NCI-H1105 treated with DMSO at 0.1 percent for 48 hours (cell line): ENCODE measurements at places on chromosomes 13 and 19.
A peak's percentile ranks its signal among the peaks of the same experiment; 100 is the strongest.

- no peak for DNase-seq
Measured at GRCh38 chr19:45235485-45235884, 9.7 kb downstream of the EXOC3L2 start.

GRCh38 chr13:35953537-35954206 is 177.5 kb downstream of the DCLK1 start:
- peak; percentile 96 for DNase-seq

DNA sequence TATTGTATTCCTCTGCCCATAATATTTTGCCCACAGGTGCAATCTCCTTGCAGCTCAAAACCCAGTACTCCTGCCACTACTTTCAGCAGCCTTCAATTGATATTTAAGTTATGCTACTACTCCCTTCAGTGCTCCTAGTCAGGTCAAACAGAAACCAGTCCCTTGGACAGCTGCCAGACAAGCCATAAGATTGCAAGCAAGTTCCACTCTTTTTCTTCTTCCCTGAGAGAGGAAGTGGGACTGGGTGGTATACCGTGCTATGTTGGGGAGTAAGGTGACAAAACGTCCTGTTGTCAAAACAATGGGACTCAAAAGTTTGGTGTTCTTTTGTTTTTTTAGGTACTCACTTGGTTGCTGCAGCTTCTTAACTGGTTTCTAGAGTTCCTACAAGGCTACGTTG is 63.1 kb upstream of the FRY start:
- no peak for DNase-seq

- no peak for DNase-seq
Measured at GRCh38 chr13:45320876-45321629, 19.9 kb downstream of the TPT1 start.

- DNase-seq, result no peak
Measured at GRCh38 chr13:104321756-104322155, 1255.5 kb upstream of the SLC10A2 start.

DNA sequence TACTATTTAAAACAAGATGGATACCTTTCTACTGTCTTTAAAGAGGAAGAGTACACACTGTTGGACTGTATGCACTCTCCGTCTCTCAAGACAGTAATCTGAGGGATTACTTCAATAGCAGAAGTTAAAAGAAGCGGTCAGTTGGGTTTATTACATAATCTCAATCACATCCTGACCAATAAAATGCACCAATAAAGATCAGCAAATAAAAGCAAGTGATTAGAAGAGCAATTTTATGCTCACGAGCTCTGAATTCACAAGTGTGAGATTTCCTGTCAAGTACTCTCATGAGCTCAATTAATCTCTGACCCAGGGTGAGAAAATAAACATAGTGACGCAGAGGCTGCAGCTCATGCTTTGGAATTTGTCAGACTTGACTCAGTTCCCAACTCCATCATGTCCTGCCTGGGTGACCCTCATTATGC is 12.2 kb downstream of the ABCC4 start:
- DNase-seq, result no peak

- no peak for DNase-seq
Measured at GRCh38 chr13:95241321-95241720, 59.9 kb downstream of the ABCC4 start.

DNA sequence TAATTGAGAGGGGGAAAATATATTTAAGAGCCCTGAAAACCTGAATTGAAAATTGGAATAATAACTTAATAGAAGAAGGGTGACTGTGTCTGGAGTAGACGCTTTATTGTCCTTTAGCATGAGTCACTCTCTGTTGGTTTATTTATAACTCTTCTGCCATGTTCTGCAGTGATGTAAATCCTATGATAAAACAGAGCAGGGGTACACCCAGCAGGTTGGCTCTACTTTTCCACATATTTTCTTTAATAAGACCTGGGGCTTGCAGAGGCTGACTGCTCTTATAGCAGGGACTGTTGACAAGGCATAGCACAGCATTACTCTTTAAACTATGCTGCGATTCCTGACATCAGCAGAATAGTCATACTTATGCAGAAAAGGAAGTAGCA is 389.9 kb upstream of the PCDH9 start:
- no peak for DNase-seq

- DNase-seq, result no peak
Measured at GRCh38 chr19:32018014-32018413, 327.4 kb upstream of the ZNF507 start.

GRCh38 chr13:41668130-41668757 is 210.9 kb downstream of the RGCC start:
- peak; percentile 84 for DNase-seq

DNA sequence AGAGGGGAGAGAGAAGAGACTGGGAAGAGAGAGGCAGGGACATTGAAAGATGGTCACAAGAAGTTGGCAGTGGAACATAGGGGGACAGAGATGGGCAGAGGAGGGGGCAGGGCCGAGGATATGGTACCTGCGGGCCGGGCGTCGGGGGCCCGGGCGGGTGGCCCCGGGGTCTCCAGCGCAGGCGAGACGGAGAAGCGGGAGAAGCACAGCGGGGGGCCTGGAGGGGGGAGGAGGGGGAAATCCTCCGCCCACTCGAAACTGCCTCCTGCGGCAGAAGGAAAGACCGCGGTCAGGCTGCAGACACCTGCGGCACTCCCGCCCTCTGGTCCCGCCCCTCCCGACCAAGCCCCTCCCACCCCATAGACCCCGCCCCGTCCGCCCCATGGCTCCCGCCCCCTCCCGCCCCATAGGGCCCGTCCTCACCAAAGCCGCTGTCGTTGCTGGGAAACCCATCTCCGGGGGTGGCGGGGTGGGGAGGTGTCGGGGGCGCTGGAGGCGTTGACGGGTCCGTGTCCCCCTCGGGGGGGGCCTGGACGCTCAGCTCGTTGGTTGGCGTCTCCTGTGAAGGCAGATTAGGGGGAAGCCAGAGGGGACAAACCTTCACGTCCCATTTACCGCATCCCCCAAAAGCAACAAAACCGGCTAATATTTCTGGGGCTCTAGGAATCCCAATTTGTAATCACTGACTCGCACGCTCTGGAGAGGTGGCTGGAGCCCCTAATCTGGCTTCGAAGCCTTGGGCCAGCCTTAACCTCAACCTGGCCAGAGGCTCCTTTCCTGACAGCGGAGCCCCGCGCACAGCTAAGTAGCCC is 20.4 kb downstream of the LMTK3 start:
- DNase-seq, result peak; percentile 55

DNA sequence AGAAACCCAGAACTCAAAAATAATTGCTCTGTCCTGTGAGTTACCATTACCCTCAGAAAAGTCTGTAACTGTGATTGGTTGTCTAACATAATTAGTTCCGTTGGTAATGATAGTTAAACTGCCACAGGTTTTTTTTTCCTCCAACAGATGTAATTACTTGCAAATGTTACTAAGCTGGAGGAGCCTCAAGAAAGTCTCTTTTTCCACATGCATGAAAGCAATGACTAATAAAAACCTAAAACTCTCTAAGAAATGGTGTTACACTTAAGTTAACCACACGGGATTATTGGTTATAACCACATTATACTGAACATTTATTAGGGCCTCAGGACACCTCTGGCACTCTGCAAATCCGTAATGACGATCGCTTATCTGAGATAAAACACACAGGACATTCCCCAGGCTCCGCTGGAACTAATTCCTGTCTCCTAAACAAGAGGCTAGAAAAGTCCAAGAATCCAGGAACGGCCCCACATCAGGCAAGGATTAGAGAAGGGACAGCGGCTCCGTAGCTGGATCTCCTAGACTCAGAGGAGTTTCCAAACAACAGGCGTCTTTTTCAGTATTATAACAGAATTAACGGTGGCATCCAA is 753 bp downstream of the ZNF235 start:
- DNase-seq, result peak; percentile 2

- no peak for DNase-seq
Measured at GRCh38 chr13:91295712-91296410, 51.6 kb upstream of the MIR17HG start.

- DNase-seq, result no peak
Measured at GRCh38 chr19:38759590-38760003, 13.7 kb downstream of the LGALS7 start.

GRCh38 chr13:80877209-80877943 is 536.5 kb upstream of the SPRY2 start:
- no peak for DNase-seq

GRCh38 chr13:106274551-106275203 is 260.8 kb downstream of the EFNB2 start:
- DNase-seq, result no peak

GRCh38 chr19:19749117-19749907 is 16.4 kb upstream of the ZNF14 start:
- DNase-seq, result no peak

- DNase-seq, result no peak
Measured at GRCh38 chr19:4550479-4551050, 8.9 kb downstream of the SEMA6B start.

DNA sequence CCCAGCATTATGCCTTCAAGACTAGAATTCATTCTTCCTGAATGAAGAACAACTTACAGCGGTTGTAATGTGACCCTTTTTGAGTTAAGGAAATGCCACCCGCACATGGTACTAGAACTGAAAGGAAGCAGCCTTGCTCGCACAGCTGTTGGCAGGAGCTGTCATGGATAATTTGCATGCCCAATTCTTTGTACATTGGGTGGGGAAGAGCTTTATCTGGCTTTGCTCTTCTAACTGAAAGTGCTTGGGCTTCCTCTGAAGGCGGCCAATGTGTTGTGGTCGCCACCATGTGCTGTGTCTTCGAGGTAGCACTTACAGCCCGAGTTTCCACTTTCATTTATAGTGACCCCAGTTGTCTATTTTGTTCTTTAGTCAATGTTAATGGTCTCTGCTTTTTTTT is 3.4 kb downstream of the CCNE1 start:
- no peak for DNase-seq

GRCh38 chr13:62653371-62653770 is 1237.7 kb upstream of the PCDH20 start:
- DNase-seq, result no peak

DNA sequence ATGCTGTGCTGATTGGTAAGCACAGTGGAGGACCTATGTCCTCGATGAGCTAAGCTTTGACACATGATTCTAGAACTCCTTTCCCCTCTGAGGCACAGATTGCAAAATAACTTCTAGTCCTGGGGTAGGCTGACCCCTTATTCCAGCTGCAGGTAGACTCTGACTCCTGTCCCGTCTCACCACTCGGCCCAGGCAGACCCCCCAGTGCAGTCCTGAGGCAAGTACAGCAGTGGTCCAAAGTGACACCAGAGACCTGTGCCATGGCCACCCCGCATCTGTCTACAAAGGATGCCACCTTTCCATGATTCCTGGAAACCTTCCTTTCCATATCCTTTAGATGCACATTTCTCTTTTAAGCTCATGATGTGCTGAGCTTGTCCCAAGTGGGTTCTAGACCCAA is 482.5 kb downstream of the ZNF536 start:
- DNase-seq, result no peak

DNA sequence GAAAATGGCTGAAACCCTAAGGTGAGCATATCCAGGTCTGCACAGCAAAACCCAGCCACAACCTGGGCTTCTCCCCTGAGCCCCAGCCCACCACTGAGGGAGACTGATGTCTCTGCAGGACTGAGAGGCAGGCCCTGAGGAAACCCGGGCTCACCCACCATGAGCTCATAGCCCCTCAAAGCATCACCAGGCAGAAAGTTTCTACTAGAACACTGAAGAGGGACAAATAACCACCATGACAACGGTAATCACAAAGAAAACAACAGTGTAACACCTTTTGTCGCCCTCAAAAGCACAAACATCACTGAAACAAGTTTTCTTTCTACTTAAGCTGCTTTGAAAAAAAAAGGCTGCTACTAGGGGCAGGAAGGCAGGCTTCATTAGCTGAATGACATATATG is 29.8 kb downstream of the TSHZ3 start:
- no peak for DNase-seq

GRCh38 chr13:111431206-111431605 is 110.8 kb downstream of the TEX29 start:
- peak; percentile 95 for DNase-seq

DNA sequence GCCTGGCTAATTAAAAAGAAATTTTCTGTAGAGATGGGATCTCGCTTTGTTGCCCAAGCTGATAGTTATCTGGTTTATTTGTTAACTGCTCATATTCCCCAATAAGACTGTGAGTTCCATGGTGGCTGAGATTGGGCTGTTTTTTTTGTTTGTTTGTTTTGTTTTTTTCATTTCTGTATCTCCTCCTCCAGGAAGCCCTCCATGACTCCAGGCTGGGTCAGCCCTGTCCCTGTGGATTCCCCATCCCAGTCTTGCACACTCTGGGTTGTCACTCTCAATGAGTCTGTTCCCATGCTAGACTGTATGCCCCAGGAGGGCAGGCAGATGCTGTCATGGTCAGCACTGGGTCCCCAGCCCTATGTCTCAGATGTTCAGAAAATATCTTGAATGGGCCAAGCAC is 2.9 kb downstream of the EML2 start:
- no peak for DNase-seq

DNA sequence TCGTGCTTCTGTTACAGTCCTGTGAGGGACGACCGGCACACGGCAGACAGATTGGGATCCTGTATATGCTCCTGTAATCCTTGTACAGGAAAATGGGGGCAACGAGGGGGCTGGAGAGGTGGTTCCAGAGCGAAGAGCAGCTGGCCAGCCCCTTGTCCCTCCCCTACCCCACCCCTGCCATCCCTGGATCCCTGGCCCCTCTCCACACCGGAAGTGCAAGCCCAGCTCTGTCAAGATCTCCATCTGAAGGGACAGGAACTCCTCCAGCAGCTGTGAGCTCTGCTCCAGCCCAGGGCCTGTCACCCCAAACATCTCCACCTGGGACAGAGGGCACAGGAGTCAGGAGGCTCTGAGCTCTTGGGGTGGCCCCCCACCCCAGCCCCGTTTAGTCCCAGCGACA is 5.5 kb upstream of the CCER2 start:
- no peak for DNase-seq

- DNase-seq, result peak; percentile 49
Measured at GRCh38 chr19:52896431-52897137, 851 bp downstream of the ZNF320 start.

- DNase-seq, result no peak
Measured at GRCh38 chr13:35855531-35856019, 275.6 kb downstream of the DCLK1 start.

GRCh38 chr13:53112522-53112921 is 83.9 kb downstream of the OLFM4 start:
- peak; percentile 80 for DNase-seq
